ENCODE measurements at places on chromosomes 13 and 19.
A peak's percentile ranks its signal among the peaks of the same experiment; 100 is the strongest.

DNA sequence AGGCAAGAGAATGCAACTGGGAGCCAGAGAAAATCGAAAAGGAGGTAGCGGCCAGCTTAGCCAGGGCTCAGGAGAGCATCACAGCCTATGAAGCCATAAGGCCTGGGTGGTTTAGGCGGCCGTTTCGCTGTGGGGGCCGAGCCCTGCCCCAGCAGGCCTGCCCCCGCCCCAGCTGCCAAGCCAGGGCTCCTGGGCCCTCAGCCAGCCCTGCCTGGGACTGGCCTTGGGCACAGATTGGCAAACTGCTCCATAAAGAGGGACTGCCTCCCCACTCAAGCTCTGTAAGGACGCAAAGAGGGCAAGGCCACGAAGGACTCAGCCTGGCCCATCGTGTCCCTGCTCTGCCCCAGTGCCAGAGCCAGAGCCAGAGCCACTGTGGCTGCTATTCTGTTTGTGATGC lies 10.2 kb downstream of the ZNF653 start:
- no peak for DNase-seq

- no peak for DNase-seq
These were observed 529 bp downstream of the ZNF836 start for GRCh38 chr19:52170863-52171320.

- DNase-seq = no peak
These were observed 82.5 kb downstream of the MAP4K1 start for GRCh38 chr19:38535212-38535611.

DNA sequence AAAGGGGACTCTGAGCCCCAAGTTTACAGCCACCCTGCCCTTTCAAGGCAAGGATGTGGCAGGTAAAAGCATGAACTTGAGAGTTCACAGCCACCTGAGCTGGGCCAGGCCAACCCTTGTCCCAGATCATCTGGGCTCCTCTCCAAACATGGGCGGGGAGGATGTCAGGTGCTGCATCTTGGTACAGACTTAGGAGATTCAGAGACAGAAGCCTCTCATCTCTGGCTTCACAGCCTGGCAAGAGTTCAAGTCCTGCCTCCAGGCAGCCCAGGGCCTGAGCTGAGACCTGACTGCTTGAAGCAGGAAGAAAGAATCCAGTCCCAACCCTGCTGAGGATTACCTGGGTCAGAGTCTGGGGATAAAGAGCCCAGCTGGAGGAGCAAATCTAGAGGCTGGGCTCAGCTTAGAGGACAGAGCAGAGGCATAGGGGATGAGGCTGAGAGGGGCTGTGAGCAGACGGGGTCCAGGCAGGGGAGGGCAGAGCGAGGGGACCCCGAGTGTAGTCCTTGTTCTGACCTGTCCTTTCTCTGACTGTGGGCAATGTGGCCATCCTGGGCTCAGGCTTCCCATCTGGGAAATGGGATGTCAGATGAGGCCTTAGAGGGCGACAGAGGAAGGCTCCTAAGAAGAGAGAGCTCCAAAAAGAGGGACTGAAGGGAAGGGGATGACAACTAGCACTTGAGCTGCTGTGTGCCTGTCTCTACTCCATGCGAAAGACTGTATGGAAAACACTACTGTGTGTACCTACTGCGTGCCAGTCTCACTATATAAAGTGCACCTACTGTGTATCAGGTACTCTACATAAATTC lies 6.6 kb upstream of the OR10H5 start:
- no peak for DNase-seq

DNA sequence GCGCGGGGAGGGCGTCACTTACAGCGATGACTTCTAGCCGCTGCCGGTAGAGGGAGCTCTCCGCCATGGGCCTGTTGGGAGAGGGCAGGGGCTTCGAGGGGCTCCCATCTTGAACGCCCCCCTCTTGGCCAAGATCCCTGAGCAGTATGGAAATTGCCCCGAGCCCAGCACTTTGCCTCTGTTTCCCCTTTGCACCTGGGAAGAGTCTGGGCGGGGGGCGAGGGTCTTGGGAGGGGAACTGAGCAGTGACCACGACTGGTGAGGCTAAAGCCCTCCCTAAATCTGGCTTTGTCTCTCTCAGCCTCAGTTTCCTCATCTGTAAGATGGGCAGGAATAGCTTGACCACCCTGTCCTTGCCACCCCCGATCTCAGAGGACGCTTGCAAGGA lies 2.8 kb downstream of the PALM3 start:
- no peak for DNase-seq

GRCh38 chr13:76758257-76758656 lies 127.9 kb downstream of the KCTD12 start:
- DNase-seq = no peak

GRCh38 chr19:18205200-18205892 lies 1.5 kb upstream of the RAB3A start:
- peak; percentile 27 for DNase-seq
